Lung (tissue), 17 donors: ENCODE measurements at places on chromosomes 6 and 20. TPM values are rescaled to one million over a fixed set of nuclear protein-coding genes. Genes with fewer than 3 reads are reported as not detected.

KCNK15 gene
- 0.48 TPM for total RNA-seq

MYCT1 gene
- 17.2 TPM for total RNA-seq

MOG gene
- not detected for total RNA-seq

GHRH gene
- total RNA-seq = not detected

GFOD1 gene
- 10.2 TPM for total RNA-seq

DZANK1 gene
- total RNA-seq = 7.6 TPM

RGS17 gene
- 1.7 TPM for total RNA-seq

TEAD3 gene
- 20.7 TPM for total RNA-seq

F13A1 gene
- 69.9 TPM for total RNA-seq

- no peak for DNase-seq
- no peaks in the 10 kb centered on the region for H3K36me3 ChIP-seq
- H3K27me3 ChIP-seq = no peaks in the 10 kb centered on the region
Measured at GRCh38 chr6:163754866-163755265, 340.3 kb downstream of the QKI start.

DNA sequence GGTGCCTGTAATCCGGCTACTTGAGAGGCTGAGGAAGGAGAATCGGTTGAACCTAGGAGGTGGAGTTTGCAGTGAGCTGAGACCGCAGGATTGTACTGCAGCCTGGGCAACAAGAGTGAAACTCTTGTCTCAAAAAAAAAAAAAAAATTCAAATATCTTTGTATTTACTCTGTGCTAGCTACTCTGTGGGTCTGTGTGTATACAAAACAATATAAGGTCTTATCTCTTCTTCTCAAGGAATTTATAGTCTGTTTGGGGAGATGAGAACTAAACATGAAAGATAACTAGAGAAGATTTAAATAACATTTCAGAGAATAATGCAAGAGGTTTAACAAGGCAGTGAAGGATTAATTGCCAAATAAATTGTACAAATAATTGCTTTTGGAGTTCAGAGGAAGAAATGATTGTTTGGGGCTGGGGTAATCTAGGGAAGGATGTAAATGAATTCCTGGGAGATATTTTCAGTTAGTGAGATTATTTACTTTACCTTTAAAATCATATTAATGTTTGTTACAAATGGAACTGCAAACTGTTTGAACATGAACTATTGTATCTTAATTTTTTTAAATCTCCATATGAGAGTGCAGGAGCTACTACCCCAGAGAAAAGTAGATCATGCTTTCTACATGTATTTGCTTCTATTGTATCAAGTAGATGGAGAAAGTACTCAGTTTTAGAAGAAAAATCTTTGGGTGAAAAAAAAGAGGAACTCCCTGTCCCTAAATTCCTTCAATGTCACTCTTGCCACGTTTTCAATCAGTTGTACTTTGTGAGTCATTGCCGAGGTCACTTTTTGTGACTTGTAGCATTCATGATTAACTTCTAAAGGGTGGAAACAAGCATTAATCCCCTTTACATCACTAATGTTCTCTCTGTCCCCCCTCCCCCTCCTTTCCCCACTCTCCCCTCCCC, 39.0 kb downstream of the NCOA3 start:
- H3K27ac ChIP-seq = no peak overlapping the region
- no peaks in the 10 kb centered on the region for H3K36me3 ChIP-seq
- DNase-seq = peak; percentile 21
- H3K27me3 ChIP-seq = no peaks in the 10 kb centered on the region

GRCh38 chr20:24629668-24630067, 160.2 kb downstream of the SYNDIG1 start:
- H3K4me3 ChIP-seq = no peak overlapping the region
- no peak for DNase-seq
- H3K4me1 ChIP-seq = peaks cover 6% of the 10 kb centered on the region
- H3K36me3 ChIP-seq = no peaks in the 10 kb centered on the region
- H3K27ac ChIP-seq = no peak overlapping the region
- H3K27me3 ChIP-seq = no peaks in the 10 kb centered on the region

DNA sequence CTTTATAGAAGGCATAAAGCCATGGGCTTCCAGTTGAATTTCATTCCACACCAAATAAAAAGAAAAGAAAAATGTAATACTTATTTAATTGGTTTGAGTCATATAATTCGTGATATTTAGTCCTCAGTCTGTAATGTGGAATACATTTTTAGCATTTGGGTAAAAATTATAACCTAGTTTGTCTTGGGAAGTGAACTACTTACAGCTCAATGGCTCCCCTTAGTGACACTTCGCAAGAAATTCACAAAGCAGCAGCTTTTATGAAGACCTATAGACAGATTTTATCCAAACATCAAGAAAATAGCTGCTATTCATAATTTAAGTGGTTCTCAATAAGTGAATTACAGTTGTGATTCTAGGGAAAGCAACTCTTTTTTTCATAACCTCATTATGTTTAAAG, 72.1 kb downstream of the RSPO3 start:
- H3K36me3 ChIP-seq = no peaks in the 10 kb centered on the region
- H3K27ac ChIP-seq = no peak overlapping the region
- H3K4me1 ChIP-seq = no peaks in the 10 kb centered on the region
- H3K27me3 ChIP-seq = no peaks in the 10 kb centered on the region
- H3K4me3 ChIP-seq = no peak overlapping the region

GRCh38 chr6:111870051-111870741, 3.1 kb downstream of the FYN start:
- no peak overlapping the region for H3K27ac ChIP-seq
- peaks cover 5% of the 10 kb centered on the region for H3K4me1 ChIP-seq
- no peak for DNase-seq
- H3K27me3 ChIP-seq = no peaks in the 10 kb centered on the region

DNA sequence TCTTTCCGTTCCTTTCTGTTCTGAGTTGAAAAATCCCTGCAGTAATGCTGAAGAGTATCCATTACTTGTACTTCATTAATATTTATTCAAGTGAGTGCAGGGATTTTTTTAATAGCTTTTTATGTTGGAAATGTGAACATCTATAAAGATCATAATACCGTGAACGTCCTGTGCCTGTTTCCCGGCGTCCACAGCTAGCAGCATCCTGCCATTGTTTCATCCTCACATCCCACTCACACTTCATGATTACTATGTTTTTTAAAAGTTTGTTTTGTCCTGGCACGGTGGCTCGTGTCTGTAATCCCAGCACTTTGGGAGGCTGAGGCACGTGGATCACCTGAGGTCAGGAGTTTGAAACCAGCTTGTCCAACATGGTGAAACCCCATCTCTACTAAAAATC, 54.3 kb downstream of the SASH1 start:
- no peaks in the 10 kb centered on the region for H3K27me3 ChIP-seq
- peaks cover 1% of the 10 kb centered on the region for H3K36me3 ChIP-seq
- H3K27ac ChIP-seq = peak overlapping the region; percentile 43
- peaks cover 4% of the 10 kb centered on the region for H3K4me1 ChIP-seq
- no peak for DNase-seq
- no peak overlapping the region for H3K4me3 ChIP-seq

GRCh38 chr20:35305682-35306556, 13.7 kb upstream of the FAM83C start:
- H3K36me3 ChIP-seq = peaks cover 3% of the 10 kb centered on the region
- no peaks in the 10 kb centered on the region for H3K27me3 ChIP-seq
- no peak for DNase-seq
- H3K27ac ChIP-seq = no peak overlapping the region

DNA sequence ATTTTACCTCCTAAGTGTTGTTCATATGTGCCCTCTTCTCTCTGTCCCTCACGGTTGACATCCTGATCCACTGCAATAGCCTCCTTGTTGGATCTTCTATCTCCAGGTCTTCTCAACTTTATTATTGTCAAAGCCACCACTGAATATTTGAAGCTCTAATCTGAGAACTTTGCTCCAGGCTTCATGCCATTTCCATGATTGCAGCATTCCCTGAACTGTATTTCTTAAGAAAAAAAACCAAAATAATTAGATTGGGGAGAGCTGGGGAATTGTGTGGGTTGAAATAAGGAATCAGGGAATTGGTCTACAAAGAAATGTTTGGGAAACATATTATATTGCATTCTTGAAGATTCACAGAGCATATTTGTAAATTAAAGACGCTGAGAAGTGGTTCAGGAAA, 2.5 kb upstream of the STX7 start:
- H3K4me3 ChIP-seq = no peak overlapping the region
- no peak for DNase-seq
- H3K27ac ChIP-seq = no peak overlapping the region
- no peaks in the 10 kb centered on the region for H3K36me3 ChIP-seq

DNA sequence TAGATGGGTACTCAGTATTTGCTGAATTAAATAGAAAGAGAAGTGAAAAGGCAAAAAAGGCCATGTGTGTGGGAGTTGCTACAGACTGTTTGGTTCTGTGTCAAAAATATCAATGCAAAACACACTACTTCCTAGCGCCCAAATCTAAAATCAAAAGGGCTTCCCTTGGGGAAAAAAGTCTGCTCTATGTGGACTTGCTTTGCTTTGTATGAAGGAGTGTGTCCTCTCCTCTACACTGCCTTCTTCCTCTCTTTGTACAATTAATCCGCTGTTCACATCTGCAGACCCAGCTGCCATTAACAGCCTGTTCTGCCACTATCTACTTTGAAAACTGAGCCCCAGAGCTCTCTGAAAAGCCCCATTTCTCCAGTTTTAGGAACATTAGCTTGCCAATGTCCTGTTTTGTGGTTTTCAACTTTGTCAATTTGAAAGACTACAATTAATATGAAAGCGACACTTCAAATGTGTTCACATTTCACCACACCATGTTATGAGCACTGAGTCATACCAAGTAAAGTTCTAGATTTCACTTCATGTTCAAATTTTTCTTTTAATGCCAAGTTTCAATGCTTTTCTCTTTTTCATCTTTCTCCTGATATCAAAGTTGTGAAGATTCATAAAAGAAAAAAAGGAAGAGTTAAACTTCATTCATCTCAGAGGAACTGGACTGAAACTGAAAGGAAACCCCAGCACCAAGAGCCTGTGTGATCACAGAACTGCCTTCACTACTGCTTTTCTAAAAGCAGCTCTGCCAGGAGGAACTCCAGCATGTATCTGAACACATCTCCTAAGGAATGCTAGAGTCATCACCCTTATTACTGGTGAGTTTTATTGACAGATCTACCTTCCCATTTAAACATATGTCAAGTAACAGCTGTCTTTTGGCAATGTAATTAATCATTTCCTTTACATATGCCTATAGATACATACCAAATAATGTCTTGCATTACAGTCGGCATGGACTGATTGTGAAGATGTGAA, 102.6 kb downstream of the KIF13A start:
- H3K27ac ChIP-seq = no peak overlapping the region
- no peak for DNase-seq
- H3K4me1 ChIP-seq = peaks cover 3% of the 10 kb centered on the region
- no peaks in the 10 kb centered on the region for H3K27me3 ChIP-seq
- H3K4me3 ChIP-seq = no peak overlapping the region
- H3K36me3 ChIP-seq = no peaks in the 10 kb centered on the region

DNA sequence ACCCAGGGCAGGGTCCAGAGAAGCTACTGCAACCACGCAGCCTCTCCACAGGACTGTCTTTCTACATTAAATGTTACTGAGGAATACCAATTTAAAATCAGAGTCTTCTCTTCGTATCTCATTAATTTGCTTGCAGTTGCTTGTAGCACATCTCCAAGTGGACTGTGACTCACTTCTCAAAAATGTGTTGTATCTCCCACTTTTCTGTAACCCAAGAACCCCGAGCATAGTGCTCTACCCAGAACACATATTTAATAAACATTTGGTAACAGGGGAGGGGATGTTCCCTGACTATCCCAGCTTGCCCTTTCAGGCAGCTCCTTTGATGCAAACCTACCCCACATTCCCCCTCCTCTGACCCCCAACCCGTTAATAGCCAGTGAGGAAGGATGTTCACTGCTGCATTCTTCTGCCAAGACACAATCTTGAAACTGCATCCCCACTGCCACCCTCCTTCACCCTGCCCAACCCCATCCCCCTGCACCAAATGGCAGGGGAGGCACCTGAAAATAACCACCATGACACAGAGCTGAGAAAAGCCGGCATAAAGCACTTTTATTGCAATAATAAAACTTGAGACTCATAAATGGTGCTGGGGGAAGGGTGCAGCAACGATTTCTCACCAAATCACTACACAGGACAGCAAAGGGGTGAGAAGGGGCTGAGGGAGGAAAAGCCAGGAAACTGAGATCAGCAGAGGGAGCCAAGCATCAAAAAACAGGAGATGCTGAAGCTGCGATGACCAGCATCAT, 24.2 kb downstream of the FKBP1A start:
- H3K27me3 ChIP-seq = no peaks in the 10 kb centered on the region
- no peak overlapping the region for H3K27ac ChIP-seq
- H3K4me1 ChIP-seq = no peaks in the 10 kb centered on the region

DNA sequence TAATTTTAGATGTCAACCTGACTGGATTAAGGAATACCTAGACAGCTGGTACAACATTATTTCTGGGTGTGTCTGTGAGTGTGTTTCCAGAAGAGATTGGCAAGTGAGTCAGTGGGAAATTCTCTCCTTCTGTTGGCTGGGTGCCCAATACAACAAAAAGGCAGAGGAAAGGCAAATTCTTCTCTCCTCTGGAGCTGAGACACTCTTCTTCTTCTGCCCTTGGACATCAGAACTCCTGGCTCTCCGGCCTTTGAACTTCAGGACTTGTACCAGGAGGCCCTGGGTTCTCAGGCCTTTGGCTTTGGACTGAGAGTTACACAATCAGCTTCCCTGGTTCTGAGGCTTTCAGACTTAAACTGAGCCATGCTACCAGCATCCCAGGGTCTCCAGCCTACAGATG, 7.8 kb upstream of the BTN3A1 start:
- H3K36me3 ChIP-seq = no peaks in the 10 kb centered on the region
- no peaks in the 10 kb centered on the region for H3K27me3 ChIP-seq
- H3K4me3 ChIP-seq = no peak overlapping the region
- no peak overlapping the region for H3K27ac ChIP-seq
- no peaks in the 10 kb centered on the region for H3K4me1 ChIP-seq

DNA sequence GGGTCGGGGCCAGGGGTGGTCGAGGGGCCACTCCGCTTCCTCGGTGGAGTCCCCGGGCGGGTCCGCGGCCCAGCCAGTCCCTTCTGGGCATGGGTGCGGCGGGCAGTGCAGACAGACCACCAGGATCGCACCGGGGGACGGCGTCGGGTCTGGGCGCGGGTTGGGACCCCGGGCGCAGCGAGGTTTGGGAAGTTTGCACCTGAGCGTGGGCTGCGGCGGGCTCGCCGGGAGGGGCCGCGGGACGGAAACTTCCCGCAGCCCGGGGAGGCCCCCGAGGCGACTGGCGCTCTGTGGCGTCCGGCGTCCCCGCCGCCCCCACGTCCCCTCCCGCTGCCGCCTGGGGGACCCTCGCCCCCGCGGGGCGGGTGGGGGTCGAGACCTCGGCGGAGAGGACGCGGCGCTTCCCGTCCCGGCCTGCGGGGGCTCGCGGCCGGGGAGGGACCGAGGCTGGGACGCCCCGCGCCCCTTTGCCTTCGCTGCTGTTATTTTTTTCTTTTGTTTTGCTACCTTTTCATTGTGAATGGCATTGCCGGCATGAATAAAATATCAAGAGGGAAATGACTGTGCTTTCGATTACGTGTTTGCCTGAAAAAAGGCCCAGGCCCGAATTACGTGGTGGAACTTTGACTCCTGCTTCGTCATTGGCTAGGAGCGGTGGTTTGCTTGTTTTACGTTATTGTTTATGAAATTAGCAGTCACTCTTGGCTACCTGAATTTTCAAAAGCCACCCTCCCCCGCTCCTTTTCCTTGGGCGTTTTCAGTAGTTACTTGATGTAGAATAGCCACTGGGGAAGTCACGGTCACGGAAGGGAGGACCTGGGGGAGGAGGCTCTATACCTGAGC, 703 bp downstream of the SNX9 start:
- H3K4me3 ChIP-seq = peak overlapping the region; percentile 70
- H3K27ac ChIP-seq = peak overlapping the region; percentile 99
- H3K27me3 ChIP-seq = no peaks in the 10 kb centered on the region
- no peaks in the 10 kb centered on the region for H3K36me3 ChIP-seq
- DNase-seq = peak; percentile 72

GRCh38 chr6:19599796-19600464, 237.2 kb upstream of the ID4 start:
- no peaks in the 10 kb centered on the region for H3K36me3 ChIP-seq
- no peak overlapping the region for H3K27ac ChIP-seq
- H3K27me3 ChIP-seq = no peaks in the 10 kb centered on the region
- DNase-seq = no peak
- no peak overlapping the region for H3K4me3 ChIP-seq
